ENCODE measurements at places on chromosomes 13 and 19.

- DNase-seq, result no peak
Measured at GRCh38 chr19:3536429-3537100, 2.4 kb upstream of the TEKTIP1 start.

DNA sequence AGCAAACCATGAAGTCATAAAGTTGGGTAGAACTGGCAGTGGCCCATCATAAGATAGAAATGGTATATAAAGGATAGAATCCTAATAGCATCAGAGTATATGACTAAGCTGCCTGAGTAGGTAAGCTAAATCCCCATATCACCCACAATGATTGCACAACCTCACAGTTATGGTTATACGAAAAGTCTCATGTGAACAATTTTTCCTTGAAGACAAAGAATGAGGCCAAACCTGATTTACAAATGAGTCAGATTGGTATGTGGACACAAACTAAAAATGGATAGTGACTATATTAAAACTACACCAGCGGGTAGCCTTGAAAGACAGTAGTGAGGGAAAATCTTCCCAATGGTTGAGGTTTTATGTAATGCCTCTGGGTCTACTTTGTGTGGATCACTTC is 40.9 kb upstream of the UFM1 start:
- DNase-seq, result peak; percentile 59

DNA sequence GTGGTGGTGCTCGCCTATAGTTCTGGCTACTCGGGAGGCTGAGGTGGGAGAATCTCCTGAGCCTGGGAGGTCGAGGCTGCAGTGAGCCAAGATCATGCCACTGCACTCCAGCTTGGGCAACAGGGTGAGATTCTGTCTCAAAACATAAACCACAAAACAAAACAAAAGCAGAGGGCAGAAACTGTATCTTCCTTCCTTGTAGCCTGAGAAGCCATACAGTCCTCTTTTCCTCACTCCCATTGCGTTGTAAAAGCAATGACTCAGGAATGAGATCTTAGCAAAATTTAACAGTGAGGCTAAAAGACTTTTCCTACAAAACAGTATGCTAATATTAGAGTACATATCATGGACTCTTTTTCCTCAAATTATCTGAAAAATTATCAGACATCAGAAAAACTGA is 130.9 kb downstream of the SHISA2 start:
- no peak for DNase-seq

DNA sequence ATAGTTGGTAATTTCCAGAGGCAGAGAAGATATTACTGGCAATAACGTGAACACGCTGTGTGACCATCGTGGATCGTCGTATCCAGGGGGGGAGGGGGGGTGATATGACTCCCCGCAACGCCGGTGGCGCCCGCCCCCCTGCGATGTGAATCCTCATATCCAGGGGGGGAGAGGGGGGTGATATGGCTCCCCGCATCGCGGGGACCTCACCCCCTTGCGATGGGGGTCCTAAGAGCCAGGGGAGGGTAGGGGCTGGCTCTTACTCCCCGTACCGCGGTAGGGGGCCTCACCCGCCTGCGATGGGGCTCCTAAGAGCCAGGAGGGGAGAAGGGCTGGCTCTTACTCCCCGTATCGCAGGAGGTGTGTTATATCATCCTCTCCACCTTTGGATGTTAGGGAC is 31.3 kb upstream of the RGCC start:
- DNase-seq, result no peak

GRCh38 chr19:2056837-2057192 is 5.8 kb upstream of the MKNK2 start:
- DNase-seq, result no peak

- no peak for DNase-seq
Measured at GRCh38 chr19:2315818-2316353, 7.9 kb upstream of the LINGO3 start.

- DNase-seq, result no peak
Measured at GRCh38 chr19:51121257-51121656, 3.4 kb upstream of the SIGLEC9 start.

GRCh38 chr13:104357672-104358354 is 1291.6 kb upstream of the SLC10A2 start:
- no peak for DNase-seq

DNA sequence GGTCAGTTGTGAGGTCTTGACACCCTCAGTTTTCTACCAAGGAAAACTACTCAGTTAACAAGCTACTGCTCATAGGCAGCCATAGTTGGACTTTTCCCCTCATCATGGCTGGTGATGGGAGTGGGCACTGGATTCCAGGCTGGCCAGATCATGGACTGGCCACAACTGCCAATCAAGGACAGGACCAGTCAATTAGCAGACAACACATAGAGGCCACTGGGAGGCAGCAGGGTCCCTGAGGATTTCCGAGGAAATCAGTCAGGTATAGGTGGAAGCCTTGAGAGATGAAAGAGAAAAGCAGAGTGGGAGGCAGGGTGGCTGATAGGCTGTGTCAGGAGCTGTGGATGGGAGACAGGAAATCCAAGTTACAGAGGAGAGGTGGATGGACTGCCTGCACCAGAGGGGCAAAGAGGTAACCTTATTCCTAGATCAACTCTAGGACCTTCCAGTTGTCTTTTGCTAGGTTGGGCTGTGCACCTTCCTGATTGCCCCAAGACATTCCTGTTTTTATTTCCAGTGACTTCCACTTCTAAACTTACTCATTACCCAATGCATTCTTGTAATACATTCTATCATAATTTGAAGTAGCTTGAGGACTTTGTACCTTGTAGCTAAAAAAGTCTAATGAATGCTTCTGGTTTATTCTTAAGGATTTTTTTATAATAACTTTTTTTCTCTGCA is 361.8 kb downstream of the KCNRG start:
- DNase-seq, result no peak

DNA sequence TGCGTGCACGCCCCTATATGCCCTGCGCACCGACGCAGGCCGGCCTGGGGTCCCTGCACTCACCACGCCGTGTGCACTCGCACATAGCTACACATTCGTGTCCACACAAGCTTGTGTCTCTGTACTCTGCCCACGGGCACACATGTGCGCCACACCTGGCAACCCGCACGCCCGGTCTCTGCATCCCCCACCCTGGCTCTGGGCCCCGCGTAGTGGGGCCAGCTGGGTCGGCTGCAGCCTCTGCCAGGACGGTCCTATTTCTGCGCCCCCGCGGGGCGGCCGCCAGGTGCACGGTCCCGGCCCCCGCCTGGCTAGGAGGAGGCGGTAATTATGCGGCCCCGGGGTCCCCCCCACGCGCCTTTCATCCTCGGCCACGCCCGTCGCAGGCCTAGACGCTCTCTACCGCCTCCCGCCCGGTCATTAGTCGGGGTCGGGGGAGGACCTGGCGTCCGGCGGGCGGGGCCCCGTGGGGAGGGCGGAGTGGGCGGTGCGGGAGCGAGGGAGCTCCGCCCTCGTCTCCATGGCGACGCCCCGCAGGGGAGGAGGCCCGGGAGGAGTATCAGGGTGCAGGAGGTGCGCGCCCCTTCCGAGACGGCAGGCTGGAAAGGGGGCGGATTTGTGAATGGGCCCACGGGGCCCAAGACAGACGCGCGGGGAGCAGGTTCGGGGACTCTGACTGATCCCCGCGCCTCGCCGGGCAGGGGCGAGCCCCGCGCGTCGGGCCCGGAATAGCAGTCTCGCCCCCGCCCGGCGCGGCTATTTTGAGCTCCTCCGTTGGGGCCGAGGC is 2.8 kb upstream of the CIRBP start:
- no peak for DNase-seq

GRCh38 chr19:42052241-42052863 is 17.7 kb downstream of the GRIK5 start:
- DNase-seq, result no peak

DNA sequence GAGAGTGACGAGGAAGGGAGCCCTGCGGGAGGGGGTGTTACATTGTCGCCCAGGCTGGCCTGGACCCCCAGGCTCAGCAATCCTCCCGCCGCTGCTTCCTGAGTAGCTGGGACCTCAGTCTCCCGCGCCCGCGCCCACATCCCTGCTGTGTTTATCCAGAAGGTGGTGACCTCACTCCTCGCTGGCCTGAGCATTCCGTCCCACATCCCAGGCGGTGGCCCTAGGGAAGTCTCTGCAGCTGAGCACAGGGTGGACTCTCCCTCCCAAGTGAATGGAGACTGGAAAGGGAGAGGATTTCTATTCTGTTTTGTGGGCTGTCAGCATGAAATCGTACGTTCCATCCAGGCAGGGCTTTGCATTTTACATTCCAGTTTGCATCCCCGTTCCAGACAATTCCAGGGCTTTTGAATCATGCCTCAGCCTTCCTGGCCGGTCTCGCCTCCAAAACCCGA is 401 bp upstream of the ZNF765 start:
- no peak for DNase-seq

DNA sequence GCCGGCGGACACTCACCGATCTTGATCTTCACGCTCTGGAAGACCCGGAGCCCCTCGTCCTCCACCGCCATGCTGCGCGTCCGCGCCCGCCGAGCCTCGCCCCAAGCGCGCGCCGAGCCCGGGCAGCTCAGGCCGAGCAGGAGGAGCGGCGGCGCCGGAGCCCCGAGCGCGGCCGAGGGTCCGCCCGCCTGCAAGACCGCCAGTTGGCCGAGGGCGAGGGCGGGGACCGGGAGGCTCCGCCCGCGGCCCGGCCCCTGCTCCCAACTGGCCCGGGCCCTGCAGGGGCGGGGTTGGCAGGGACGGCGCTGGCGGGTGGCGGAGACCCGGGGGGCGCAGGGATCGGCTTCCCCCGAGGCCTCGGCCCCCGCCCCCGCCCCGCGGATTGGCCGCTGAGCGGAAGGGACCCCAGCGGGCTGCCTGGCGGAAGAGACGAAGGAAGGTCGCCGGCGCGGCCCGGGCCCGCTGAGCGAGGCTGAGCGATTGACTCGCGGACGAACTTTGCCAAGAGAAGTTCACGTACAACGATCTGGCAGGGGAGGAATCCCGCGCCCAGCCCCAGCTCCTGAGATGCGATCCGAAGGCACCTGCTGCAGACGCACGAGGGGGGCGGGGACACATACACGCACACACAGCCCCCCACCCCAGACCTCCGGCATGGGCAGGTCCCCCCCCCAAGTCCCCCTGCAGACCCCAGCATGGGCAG is at the start of gene RASA3:
TSS of gene RASA3 (minus strand) at position 205 of the 703 bp plus-strand sequence. CDS start at position 71, 134 bp downstream.
- peak; percentile 49 for DNase-seq

- DNase-seq, result no peak
Measured at GRCh38 chr13:98324105-98324504, 147.0 kb upstream of the RNF113B start.

DNA sequence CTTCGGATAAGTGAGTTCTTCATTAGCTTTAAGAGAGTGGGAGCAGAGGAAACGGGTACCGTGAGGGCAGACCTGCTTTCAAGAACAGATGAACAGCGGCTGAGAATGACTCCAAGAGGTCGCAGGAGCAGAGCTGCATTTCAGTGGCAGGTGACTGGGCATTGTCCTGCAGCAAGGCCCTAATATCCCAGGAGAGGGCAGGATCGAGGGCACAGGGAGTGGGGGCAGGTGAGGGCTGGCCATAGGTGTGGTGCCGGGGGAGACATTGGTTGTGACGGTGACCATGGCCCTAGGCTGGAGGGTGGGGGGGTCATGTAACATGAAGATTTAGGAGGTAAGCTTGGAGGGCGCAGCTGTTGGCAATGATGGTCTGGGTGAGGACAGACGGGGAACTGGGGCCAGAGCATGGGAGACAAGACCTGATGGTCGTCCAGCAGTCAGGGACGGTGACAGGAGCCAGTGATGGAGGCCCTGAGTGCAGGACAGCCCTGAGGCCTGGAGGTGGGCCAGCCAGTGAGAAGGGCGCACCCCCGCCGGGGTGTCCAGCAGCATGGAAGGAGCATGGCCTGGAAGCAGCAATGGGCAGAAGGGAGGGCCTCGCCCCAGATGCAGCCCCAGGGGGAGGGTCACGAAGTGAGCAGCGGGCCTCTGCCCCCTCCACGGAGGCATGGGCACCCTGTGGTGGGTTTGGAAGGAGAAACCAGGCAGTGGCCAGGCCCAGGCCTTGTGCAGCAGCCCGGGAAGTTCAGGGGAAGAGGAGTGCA is 29.2 kb upstream of the LAMP1 start:
- DNase-seq, result no peak

DNA sequence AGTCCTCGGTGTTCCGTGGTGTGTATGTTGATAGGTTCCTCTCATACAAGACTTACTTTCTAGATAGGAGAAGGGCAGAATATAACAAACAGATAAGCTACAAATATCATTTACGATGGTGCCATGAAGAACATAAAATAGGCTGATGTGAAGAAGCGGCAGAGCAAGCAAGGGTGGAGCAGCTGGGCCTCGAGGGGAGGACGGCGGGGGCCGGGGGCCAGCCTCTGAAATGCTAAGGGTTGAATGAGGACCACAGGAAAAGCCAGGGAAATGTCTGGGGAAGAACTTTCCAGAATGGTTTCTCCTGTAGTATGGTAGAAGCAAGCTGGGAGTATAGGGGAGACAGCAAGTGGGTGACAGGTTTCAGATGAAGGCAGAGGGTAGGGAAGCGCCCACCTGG is 529.5 kb downstream of the LIG4 start:
- no peak for DNase-seq

GRCh38 chr13:100347968-100348367 is 240.6 kb downstream of the GGACT start:
- no peak for DNase-seq

DNA sequence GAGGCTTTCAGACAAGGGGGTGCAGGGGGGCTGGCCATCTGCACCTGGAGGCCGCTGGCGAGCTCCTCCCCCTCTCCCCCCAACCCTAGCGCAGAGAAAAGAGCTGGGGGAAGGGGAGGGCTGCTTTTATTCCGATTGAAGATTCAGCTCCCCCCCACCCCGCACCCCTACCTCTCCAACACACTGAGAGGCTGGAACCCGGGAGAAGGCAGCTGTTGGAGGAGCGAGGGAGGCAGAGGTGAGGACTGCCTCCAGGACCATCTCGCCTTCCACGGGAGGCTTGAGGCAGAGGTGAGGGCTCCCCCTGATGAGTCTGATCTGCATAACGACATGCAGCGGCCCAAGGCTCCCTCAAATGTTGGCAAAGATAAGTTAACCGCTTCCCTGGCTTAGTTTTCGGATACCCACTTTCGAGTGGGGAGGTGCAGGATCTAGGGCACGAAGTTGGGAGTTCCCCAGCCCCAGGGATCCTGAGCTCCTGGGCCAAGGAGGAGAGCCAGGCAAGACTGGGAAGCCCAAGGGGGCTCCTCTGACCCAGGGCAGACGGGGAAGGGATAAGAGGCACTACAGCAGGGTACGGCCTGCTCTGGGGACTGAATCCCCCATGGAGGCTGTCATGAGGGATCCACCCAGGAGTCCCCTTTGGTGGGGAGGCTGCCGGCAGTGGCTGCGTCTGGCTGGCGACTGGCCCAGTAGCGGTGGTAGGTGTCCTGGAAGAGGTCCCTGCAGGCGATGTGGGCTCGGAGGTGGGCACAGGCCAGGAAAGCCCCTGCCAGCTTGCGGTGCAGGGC is 1.2 kb upstream of the NUMBL start:
- no peak for DNase-seq

- DNase-seq, result no peak
Measured at GRCh38 chr13:97142452-97142851, 79.7 kb upstream of the MBNL2 start.

DNA sequence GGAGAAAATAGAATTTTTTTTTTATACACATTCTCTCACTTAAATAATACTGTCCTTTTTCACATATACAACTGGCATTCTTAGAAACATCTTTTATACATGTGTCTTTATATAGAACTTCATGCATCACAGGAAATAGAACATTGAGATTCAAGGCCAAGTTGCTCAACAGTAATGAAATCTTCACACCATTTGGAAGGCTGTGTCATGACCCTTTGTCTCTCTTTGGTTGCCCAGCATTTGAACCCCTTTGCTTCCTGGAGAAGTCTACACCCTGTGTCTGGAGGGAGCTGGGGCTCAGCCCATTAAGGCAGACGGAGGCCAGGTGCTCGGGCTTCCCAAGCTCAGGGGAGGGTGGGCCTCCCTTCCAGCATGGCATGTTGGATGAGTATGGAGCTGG is 41.1 kb downstream of the B3GLCT start:
- DNase-seq, result no peak
